ENCODE measurements at places on chromosomes 3 and 15. TPM values are rescaled to one million over a fixed set of nuclear protein-coding genes. Genes with fewer than 3 reads are reported as not detected.
A peak's percentile ranks its signal among the peaks of the same experiment; 100 is the strongest.

DNA sequence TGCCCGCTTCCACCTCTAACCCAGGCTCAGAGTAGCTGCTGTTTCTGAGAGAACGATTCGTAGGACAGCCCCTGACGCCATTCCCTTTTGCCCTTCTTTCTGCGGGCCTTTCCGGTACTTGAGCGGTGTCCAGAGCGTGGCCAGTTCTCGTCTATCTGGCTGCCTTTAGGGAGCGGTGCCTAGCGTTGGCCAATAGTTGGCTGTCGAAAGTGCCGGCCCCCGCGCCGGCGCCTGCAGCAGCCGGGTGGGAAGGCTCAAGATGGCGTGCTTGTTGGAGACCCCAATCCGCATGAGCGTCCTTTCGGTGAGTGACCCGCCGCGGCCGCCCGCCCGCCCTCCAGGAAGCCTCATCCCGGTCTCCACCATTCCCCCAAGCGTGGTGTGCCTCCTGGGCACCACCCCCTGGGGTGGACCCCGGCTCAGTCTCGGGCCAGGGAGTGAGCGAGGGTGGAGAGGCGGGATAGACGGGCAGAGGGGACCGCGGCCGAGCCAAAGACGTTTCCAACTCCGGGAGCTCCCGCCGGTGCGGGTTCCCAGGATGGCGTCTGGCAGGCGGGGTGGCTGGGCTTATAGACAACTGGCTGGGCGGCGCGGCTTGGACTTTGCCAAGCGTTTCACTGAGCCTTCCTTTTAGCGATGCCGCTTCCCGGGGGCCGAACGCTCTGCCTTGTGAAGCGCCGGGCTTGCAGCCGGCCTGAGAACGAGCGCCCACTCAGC, at the start of gene ARMC8:
ARMC8 (plus strand) TSS at position 6 of the 717 bp plus-strand sequence; CDS start at position 260, 254 bp downstream.
- peak; percentile 93 for DNase-seq

- no peak for DNase-seq
Measured at GRCh38 chr3:169929830-169930519, 18.6 kb downstream of the SAMD7 start.

DNA sequence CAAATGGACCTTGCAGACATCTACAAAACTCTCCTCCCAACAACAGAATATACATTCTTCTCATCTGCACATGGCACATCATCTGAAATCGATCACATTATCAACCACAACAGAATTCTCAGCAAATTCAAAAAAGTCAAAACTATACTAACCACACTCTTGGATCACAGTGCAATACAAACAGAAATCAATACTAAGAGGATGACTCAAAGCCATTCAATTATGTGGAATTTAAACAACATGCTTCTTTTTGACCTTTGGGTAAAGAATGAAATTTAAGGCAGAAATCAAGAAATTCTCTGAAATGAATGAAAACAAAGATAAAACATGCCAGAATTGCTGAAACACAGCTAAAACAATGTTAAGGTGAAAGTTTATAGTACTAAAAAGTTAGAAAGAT, 358.1 kb downstream of the NSUN3 start:
- DNase-seq = no peak

RPL14 gene
- total RNA-seq = 1,578 TPM

GRCh38 chr3:25365636-25366035, 62.4 kb upstream of the RARB start:
- DNase-seq = no peak

DNA sequence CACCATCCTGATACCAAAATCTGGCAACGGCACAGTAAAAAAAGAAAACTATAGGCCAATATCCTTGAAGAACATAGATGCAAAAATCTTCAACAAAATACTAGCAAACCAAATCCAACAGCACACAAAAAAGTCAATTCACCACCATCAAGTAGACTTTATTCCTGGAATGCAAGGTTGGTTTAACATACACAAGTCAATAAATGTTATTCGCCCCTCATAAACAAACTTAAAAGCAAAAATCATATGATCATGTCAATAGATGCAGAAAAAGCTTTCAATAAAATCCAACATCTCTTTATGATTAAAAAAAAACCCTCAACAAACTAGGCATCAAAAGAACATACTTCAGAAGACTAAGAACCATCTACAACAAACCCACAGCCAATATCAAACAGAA, 252.9 kb downstream of the UACA start:
- DNase-seq = no peak

DNA sequence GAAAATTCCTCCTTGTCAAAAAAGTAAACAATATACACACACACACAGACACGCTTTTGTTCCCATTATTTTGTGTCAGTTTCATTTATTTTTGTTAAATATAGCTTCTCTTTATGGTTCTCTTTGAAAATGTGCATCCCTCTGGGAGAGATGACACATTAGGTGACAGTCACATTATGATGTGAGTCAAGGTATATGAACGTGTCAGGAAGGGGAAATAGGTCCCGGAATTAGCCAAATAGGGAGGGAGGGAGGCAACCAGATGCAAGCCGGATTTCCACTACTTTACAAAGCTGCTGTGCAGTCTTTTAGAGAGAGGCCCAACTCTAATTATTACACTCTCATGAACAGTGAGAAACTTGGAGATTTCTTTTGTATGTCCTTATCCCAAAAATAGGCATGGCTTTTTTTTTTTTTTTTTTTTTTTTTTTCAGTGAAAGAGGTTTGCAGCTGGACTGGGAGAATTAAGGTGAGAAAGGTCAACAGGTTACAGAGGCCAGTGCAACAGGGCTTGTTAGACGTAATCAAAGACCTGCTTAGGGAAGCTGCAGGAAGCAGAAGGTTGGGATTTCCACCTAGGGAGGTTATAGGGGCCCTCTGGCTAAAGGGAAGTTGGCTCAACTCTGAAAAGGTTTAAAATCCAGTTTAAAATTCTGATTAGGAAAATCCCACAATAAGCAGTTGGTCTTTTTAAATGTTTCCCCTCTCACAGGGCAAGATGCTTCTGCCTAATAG, 240.5 kb upstream of the UBE2E1 start:
- no peak for DNase-seq

DNA sequence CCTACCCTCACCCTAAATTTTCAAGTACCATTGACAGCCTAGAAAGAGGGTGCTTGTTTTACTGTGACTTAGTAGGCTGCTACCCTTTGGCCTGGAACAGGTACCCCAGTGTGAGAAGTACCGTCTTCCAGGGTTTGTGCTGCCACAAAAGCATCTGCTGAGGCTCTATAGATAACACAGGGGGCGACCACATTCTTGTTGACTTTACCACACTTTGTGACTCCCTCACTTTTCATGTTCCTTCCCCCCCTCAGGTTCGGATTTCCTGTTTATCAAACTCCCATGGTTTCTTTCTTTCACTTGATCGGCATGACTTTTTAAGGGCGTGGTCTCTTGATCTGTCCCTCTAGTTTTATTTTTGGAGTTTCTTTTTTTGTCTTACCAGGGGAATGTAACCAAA, 23.5 kb downstream of the EXOG start:
- DNase-seq = no peak

- no peak for DNase-seq
Measured at GRCh38 chr3:86229086-86229774, 761.7 kb downstream of the VGLL3 start.

Measured in lung (tissue), 17 donors.